Left ventricle myocardium inferior (tissue), 1 donor: ENCODE measurements at places on chromosomes 2 and 18.
A peak's percentile ranks its signal among the peaks of the same experiment; 100 is the strongest.

GRCh38 chr2:47652061-47652690 is 130.8 kb upstream of the MSH6 start:
- no peak for DNase-seq

- no peak for DNase-seq
Observed at GRCh38 chr2:13021470-13021957, 304.8 kb downstream of the TRIB2 start.

GRCh38 chr2:33287507-33288005 is 188.9 kb upstream of the RASGRP3 start:
- no peak for DNase-seq

GRCh38 chr2:134142341-134142738 is 111.5 kb upstream of the MGAT5 start:
- no peak for DNase-seq

DNA sequence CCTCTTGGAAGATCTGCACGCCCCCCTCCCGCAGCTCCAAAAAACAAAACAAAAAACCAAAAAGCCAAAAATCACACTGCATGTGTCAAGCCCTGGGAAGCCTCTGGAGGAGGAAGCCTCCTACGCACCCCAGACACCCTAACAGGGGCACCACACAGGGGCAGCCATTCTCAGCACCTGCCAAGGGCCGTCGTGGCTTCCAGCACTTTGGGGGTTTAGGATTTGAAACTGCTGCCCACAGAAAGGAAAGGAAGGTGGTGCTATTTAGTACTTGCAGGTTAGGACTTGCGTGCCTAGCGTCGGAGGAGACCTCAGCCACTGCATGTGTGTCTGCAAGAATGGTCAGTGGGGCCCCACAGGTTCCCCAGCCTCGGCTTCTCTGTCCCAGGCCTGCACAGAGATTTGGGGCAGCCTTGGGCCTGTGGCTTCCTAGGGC is 419 bp upstream of the GPR55 start:
- no peak for DNase-seq

DNA sequence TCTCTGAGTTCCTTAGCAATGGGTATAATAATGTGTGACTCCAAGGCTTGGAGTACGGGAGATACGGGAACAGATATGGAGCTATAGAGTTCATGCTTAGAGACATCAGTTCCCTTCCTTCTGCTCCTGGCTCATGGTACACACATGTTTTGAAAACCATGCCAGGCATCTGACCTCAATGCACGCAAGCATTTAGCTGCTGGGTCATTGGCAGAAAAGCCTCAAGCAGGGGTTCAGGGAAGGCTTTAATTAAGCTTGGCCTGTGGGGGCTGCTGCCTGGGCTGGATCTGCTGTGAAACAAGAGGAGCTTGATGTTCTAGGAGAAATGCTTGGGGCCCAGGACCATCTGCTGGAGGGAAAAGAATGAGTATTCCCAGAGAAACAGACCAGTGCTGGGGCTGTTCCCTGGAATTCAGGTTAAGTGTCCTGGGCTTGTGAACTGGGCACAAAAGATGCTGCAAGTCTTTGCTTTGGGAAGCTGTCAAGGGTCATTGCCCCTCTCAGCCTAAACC is 3.2 kb downstream of the ALLC start:
- DNase-seq: no peak

GRCh38 chr2:17976871-17977746 is 98.6 kb downstream of the KCNS3 start:
- peak; percentile 15 for DNase-seq

DNA sequence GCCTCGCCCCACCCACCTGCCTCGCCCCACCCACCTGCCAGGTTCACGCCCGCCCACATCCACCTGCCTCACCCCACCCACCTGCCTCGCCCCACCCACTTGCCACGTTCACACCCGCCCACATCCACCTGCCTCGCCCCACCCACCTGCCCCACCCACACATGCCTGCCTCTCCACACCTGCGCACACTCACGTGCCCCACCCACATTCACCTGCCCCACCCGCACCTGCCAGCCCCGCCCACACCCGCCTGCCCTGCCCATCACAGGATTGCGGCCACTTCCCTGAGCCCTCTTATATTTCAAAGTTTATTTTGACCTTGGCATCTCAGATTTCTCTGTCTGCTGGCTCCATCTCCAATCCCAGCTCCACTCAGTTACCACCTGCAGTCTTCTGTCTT is 217.5 kb upstream of the SOX11 start:
- no peak for DNase-seq

DNA sequence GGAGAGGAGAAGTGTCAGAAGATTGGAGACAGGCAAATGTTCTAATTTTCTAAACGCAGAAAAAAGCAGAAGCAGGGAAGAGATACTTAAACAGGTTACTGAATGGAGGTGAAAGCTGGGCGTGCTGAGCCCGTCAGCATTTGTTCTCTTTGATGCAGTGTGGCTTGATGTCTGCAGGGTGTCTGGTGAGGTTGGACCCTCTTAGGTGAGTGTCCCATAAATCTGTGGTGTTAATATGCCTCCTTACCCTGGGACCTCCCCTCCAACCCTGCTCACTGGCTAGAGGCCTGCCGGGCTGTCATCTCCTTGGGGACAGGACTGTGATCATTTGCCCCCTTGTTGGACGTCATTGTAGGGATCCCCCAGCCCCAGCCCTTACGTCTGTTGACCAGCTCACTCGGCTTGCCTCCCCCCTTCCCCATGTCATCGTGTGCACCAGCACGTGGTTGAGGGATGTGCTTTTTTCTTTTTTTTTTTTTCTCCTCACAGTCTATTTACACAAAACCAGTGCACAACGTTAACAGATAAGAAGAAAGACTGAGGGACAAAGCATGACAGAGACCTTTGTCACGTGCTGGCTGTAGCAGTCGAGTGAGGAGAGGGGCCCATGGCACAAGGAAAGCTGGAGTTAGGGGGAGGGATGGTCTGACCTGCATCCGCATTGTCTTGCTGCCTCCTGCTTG is 56.4 kb downstream of the NCK2 start:
- DNase-seq: no peak

- no peak for DNase-seq
Observed at GRCh38 chr2:239780236-239780994, 244.7 kb downstream of the NDUFA10 start.

GRCh38 chr18:22912835-22913234 is 20.3 kb upstream of the RBBP8 start:
- no peak for DNase-seq

GRCh38 chr18:50126471-50126870 is 68.5 kb downstream of the MYO5B start:
- DNase-seq: no peak

DNA sequence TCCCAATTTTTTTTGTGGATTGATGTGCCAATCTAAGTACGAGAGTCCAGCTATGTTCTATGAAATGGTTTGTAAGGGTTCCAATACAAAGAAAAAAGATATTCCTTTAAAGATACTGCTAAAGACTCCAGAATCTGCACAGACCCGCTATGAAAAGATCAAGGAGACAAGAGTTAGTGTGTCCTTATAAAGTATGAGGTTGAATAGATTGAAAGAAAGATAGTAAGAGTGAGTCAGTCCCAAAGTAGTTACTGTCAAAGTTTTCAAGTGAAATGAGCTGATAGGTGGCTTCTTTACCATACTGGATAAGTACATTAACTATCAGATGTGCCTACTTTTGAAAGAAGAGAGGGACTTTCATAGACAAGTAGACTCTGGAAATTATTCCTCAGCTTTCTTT is 17.9 kb upstream of the EHBP1 start:
- no peak for DNase-seq

DNA sequence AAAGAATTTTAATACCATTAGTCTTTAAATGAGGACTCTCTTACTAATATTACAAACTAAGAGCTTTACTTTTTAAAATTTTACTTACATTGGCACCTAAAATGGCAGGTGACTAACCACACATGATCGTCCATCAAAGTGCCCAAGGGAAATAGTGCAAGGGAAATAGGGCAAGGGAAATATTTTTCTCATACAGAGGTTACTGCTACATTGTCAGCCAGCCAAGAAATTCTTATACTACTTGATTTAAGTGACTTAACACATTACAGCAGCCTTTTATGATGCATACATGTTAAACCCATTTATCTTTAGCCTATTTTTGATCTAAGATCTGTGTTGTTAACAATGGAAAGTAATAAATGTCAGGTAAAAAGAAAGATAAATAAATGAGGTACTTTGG is 587.2 kb upstream of the PKDCC start:
- DNase-seq: no peak

DNA sequence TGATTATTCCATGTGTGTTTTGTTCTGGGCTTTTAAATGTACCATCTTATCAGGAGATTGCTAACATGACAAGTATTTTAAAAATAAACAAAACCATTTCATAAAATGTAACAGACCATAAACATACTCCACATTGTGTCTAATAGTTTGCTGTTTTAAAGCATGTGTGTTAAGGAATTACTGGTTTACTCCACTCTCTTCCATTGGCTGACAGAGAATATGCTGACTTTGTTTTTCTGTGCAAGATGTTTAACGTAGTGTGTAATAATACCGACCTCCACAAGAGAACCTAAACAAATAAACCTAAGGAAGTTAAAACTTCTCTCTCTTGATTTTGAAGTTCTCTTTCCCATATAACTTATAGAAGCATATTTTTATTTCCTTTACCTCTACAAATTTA is 17.0 kb upstream of the TMEM18 start:
- DNase-seq: no peak

- no peak for DNase-seq
Observed at GRCh38 chr2:129754421-129754820, 225.0 kb upstream of the RAB6C start.
